ENCODE measurements at places on chromosomes 6 and 20.
A peak's percentile ranks its signal among the peaks of the same experiment; 100 is the strongest.

- peak; percentile 64 for DNase-seq
Measured at GRCh38 chr6:130223508-130223907, 757 bp upstream of the SAMD3 start.

DNA sequence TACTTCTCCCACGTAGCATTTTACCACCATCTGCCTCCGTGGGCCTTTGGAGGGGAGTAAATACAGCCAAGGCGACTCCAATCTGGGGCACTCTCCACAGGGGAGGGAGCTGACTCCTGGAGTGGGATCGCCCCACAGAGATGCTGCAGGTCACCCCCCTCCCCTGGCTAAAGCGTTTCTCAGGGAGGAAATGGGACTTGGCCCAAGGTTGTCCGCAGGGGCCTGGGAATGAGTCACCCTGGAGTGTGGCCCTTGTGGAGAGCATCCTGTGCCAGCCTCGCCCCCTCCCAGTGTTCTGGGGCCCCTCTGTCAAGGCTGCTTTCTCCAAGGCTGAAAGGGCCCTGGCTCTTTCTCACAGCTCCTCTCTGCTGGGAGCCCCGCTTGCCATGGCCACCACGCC, 84.5 kb upstream of the QKI start:
- no peak for DNase-seq

GRCh38 chr20:58086763-58087561, 141.5 kb downstream of the ANKRD60 start:
- DNase-seq = peak; percentile 71

GRCh38 chr6:40630488-40630887, 43.3 kb upstream of the LRFN2 start:
- no peak for DNase-seq

DNA sequence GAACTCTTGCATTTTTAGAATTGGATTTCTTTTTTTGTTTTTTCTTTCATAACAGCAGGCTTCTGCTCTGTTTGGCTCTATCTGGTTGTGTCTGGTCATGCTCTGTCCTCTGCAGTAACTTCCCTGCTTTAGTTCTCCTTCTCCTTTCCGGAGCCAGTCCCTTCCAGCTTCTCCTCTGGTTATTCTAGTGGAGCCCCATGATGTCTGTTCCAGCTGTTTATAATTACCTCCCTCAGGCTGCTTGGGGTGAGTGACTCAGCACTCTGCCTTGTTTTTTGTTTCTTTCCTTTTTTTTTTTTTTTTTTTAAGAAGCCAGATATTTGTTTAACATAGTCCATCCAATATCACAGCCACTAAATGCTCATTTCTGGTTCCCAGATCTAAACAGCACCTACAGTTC, 409.6 kb downstream of the MAFB start:
- peak; percentile 29 for DNase-seq

DNA sequence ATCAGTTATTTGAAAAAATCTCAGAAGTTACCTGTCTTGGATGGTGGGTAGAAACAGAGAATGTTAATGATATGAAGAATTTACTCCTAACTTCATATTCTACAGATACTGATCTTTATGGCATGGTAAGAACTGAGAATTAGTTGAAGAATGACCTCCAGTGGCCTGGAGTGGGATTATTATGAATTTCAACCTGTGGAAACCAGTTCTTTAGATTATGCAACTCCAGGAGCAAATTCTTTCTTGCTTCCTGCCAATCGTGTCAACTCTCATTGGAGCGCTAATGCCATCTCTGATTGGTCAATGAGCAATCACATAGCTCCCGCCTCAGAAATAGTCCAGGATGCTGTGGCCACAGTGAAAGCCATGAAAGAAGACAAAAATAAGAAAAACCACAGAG, 40.6 kb downstream of the LYRM2 start:
- peak; percentile 67 for DNase-seq

GRCh38 chr6:56552187-56553130, 90.2 kb downstream of the DST start:
- DNase-seq = peak; percentile 34

DNA sequence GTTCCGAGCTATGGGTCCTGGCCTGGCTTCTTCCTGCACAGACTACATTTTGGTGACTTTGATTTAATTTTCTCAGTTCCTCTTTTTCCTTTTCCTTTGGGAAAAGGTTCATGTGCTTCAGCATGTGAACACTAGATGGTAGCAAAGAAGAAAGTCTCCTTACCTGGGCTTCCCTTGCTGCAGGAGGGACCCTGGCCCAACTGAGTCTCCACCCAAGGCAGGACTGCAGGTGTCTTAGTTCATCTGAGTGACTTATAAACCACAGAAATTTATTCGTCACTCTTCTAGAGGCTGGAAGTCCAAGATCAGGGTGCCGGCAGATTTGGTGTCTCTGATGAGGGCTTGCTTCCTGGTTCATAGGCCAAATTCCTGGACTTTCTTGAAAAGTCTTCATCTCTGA, 163.2 kb downstream of the SYCP2 start:
- DNase-seq = no peak

GRCh38 chr6:149890629-149891045, 7.3 kb downstream of the RAET1E start:
- DNase-seq = no peak

GRCh38 chr6:49052901-49053300, 410.2 kb downstream of the MMUT start:
- DNase-seq = peak; percentile 10

DNA sequence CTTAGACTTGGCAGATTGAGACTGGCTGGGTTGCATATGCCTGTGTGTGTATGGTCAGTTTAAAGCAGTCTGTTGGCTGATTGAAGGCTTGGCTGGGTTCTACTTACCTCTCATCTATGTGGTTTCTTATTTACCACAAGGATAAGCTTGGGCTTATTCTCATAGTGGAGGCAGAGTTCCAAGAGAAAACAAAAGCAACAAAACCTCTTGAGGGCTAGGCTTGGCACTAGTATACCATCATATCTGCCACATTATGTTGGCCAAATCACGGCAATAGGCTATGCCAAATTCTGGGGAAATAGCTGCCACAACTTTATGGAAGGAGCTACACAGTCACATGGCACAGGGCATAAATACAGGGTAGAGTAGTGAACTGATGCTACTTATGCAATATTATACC, 714.1 kb downstream of the CBLN4 start:
- DNase-seq = no peak

GRCh38 chr6:7604003-7604402, 14.0 kb downstream of the SNRNP48 start:
- no peak for DNase-seq

- no peak for DNase-seq
Measured at GRCh38 chr6:53112871-53113270, 35.8 kb downstream of the GCM1 start.

DNA sequence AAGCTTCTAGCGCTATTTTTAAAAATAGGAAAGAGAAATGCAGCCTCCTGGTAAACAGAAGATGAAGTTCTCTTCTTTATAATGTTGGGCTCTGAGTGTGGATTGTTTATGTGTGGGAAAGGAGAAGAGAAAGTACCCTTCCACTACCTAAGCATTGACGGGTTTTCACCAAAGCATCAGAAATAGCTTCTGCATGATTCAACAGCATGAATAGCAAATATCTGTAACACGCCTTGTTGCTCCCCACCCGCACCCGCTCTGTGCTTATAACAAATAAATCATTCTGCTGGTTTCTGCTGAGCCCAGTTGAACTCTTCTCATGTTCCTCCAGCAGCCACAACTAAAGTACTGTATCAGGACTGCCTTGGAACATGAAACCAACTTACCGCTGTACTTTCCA, 20.7 kb downstream of the TXLNB start:
- peak; percentile 40 for DNase-seq

- DNase-seq = peak; percentile 26
Measured at GRCh38 chr20:1005452-1006027, 3.4 kb upstream of the RSPO4 start.

GRCh38 chr6:157200611-157201010, 122.7 kb downstream of the TMEM242 start:
- no peak for DNase-seq

Measured in ELR (cell line).